Cardiac fibroblast (primary cell): ENCODE measurements at places on chromosomes 16 and 17.

DNA sequence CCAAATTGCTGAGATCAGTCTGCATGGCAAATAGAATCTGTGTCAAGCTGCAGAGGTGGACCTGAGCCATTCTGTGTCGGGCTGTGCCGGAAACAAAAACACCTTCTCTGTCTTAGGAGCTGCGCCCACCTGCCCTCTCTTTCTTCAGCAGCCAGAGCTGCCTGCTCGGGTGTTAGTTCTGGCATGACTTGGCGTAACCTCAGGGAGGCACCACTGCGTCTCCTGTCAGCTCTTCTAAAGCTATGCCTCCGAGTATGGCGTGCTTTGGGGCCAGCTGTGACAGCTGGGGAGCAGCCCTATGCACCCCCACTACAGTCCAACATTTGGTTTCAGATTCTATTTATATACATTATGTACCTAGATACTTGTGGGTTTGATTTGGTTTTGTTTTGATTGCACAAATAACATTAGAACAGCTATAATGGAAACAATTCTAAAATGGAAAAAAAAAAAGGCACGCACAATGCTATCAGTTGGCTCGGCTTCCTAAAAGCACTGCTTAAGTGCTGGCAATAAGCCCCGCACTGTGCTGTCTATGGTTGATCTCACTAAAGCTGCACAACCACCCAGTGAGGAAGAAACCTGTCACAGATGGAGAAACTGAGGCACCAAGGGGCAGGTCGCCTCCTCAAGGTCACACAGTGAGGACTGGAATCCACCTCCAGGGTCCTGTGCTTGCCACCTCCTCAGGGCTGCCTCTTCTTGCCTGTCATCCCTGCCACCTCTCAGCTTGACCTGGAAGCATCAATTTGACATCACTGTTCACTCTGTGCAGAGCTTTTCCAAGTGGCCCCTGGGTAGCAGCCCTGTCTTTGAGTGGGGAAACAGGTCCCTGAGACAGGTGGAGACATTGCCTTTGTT is 18.7 kb upstream of the ADGRG1 start:
- DNase-seq, result peak; percentile 56

DNA sequence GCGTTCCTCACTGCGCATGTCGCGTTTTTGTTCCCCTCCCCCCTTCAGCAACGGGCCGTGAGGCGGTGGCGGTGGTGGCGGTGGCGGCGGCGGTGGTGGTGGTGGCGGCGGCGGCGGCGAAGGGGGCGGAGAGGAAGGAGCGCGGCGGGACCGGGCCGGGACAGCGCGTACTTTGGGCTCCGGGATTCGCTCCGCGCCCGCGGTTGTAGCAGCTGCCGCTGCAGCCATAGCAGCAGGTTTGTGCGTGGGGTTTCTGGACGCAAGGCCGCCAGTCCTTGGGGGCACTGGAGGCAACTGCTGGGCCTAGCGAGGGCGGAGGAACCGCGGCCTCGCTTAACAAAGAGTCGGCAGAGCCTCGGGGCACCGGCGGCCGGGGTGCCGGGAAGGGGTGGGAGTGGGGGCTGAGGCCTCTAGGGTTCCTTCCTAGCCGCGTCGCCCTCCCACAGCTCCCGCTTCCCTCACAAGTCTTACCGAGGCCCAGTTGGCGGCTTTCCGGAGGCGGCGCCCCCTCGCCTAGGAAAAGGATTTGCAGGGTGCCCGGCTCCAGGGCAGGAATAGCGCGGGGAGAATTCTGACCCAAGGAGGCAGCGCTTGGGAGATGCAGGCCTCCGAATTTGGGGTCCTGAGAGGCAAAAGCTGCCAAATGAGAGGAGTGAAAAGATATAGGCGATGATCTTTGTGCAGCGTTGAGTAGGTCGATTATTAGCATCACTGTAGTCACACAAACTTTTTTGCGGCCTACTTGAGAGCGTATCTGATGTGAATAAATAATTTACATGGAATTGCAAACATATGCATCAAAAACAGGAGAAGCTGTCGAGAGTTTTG is at the start of gene DDX42:
Gene DDX42 (plus strand): TSS at position 30 of the 828 bp plus-strand sequence. CDS start 12,880 bp downstream, outside the sequence.
- peak; percentile 69 for DNase-seq

- DNase-seq, result peak; percentile 89
Measured at GRCh38 chr16:27245276-27246172, 23.0 kb downstream of the NSMCE1 start.

- DNase-seq, result no peak
Measured at GRCh38 chr17:19378416-19379360, at the start of gene MAPK7. MAPK7 (plus strand) TSS chr17:19378498; CDS start chr17:19378901, 403 bp downstream.

- no peak for DNase-seq
Measured at GRCh38 chr17:71970312-71970711, 150.5 kb upstream of the SOX9 start.

DNA sequence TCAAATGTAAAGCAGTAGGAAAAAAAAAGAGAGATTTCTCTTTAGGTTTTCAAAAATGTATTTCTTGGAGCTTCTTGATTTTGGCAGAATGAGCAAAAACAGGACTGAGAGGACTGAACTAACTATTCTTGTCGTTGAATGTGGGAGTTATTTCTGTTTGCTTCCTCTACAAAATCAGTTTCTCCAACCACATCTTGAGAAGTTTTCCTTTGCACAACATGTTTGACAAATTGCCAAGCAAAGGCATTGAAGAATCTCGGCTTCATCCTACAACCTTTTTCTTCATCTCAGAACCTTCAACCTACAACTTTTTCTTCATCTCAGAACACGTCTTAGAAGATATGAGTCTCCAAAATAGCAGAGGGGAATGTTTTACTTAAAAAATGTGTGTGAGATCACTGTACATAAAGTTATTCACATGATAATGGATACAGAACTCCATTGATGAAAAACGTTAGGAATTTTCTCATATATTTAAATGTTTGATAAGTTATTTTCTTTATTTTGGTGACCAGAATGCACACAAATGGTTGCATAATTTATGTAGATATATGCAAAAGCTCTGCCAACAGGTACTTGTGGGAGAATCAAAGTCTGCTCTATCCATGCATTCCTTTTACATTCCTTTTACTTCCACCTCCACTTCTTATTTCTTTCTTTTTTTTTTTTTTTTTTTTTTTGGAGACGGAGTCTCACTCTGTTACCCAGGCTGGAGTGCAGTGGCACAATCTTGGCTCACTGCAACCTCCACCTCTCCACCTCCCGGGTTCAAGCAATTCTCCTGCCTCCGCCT is 370.0 kb downstream of the KCNJ2 start:
- no peak for DNase-seq

- peak; percentile 96 for DNase-seq
Measured at GRCh38 chr16:72848759-72849664, 198.9 kb downstream of the ZFHX3 start.

DNA sequence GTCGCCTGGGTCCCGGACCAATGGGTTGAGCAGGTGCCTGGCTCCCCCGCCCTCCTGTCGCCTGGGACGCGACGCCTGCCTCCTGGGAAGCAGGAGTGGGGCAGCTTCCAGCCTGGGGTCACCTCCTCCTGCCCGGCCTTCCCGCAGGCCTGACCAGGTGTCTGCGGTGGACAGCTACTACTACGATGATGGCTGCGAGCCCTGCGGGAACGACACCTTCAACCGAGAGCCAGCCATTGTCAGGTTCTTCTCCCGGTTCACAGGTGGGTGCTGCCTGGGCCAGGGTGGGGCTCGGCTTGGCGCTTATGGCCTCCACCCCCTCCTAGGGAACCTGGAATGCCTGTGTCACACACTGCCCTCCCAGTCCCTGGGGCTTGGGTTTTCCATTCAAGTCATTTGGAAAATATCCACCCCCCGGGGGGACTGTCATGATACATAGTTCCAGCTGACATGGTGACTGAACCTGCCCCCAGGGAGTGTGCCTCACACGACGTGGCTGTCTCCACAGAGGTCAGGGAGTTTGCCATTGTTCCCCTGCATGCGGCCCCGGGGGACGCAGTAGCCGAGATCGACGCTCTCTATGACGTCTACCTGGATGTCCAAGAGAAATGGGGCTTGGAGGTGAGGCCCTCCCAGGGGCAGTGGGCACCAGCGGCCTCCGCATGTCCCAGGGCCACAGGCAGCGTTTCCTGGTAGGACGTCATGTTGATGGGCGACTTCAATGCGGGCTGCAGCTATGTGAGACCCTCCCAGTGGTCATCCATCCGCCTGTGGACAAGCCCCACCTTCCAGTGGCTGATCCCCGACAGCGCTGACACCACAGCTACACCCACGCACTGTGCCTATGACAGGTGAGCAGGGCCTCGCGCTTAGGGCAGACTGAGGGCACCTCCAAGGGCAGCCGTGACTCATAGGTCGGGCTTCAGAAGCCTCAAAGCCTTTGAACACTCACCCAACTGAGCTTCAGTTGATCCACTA is 2.3 kb downstream of the DNASE1 start:
- no peak for DNase-seq

DNA sequence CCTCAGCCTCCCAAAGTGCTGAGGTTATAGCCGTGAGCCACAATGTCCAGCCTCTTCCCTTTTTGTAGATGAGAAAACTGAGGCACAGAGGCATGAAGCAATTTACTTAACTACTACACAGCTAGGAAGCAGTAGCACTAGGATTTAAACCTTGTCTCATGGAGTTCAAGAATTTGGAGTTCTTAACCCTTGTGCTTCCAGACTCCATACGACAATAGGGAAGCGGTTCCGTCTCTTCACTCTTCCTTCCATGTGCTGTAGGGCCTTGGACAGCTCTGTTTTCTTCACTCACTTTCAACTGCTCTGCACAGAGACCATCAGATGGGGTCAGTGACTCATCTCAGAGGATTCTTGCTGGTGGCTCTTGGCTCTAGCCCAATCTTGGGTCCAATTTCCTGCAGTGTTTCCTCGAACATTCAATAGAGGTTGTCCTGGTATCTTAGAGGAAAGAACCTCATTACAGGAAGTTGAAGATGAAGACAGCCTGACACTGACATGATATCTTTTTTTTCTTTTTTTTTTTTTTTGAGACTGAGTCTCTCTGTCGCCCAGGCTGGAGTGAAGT is 19.3 kb downstream of the ITGAL start:
- DNase-seq, result peak; percentile 81

- no peak for DNase-seq
Measured at GRCh38 chr16:88705801-88706228, 393 bp downstream of the RNF166 start.

DNA sequence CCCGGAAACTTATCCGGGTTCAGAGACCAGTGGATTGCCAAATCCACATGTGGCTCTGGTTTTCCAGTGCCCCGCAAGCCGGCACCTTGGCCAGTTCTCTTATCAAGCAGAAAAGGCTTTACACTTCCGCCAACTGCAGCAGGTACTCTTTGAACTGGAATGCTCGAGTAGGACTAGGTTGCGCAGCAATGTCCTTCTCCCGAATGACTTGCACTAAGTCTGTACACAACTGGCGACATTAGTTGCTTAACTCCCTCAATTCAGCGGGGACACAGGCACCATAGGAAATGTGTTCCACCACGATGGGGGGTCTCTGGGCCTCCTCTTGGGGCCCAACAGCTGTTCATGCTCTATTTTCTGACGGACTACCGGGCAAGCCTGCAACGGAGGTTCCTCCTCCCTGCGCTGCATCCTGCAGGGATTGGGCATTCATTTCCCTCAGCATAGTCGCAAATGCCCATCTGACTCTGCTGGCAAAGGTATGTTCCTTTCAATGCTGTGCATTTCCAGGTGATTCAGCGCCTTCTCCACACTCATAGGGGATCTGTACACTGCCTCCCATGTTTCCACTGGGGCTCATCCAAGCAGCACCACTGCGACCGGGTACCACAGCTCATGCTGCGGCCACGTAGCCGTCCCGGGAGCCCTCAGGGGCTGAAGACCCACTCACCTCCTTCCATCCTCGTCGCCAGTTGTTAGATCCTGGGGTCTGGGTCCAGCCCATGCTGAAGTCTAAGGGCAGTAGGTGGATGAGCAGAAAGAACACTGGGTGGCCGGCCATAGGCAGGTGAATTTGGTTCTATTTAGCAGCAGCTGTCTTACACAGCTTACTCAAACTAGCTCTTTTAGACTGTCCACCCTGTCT is 34.2 kb upstream of the APPBP2 start:
- no peak for DNase-seq

GRCh38 chr17:58083491-58084316 is 485 bp downstream of the DYNLL2 start:
- peak; percentile 46 for DNase-seq

DNA sequence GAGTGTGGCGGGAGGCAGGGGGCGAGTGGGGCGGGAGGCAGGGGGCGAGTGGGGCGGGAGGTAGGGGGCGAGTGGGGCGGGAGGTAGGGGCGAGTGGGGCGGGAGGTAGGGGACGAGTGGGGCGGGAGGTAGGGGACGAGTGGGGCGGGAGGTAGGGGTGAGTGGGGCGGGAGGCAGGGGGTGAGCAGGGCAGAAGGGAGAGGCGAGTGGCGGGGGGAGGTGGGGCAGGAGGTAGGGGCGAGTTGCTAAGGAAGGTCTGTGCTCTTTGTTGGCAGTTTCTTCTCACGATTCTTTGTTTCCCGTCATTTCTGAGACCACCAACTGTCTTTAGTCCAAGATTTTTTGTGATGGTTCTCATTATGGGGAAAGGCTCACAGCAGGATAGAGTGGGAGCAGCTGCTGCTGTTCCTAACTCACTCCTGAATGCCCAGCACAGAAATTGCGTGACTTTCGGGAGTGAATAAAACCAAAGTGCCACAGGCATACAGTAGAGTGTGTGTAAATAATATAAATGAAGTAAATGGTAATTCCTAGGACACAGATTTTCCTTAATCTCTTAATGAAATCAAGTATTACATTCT is 44.7 kb downstream of the COG7 start:
- no peak for DNase-seq

DNA sequence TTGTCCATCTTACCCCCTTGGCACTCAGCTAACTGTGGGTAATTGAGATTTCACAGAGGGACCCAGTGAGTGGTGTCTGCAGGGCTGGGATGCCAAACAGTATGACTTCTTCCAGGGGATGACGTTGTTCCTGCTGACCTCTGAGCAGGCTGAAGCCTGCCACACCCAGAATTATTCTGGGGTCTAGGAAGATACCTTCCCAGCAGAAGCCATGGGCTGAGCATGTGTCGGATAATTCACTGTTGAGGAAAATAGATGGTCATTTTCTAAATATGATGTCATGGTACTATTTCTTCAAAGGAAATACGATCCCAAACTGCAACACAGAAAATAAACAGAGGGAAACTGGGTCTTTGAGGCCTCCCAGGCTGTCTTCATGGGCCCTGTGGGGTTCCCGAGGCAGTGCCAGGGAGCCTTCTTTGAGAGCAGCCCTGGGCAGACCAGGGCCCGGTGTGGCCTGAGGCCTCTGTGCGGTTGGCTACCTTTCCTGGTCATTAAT is 17.4 kb downstream of the WNT9B start:
- no peak for DNase-seq

DNA sequence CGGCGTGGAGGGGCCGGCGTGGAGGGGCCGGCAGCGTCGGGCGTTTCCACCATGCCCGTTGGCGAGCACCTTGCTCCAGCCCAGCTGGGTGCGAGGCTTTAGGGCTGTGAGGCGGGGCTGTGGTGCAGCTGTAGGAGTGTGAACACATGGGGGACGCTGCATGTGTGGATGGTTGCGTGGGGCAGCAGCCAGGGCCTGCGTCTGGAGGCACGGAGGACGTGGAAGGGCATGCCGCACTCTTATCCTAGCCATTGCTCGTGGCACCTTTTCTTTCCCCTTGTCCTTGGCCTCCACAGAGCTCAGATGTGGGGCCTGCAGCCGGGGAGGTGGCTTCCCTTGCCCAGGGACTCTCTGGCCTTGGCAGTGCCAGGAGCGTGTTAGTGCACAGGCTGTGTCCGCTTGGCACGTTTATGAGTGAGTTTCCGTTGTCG is 47.8 kb downstream of the PDPK1 start:
- no peak for DNase-seq
